Cortex of kidney (tissue), 1 donor: ENCODE measurements at places on chromosomes 4 and X.

DNA sequence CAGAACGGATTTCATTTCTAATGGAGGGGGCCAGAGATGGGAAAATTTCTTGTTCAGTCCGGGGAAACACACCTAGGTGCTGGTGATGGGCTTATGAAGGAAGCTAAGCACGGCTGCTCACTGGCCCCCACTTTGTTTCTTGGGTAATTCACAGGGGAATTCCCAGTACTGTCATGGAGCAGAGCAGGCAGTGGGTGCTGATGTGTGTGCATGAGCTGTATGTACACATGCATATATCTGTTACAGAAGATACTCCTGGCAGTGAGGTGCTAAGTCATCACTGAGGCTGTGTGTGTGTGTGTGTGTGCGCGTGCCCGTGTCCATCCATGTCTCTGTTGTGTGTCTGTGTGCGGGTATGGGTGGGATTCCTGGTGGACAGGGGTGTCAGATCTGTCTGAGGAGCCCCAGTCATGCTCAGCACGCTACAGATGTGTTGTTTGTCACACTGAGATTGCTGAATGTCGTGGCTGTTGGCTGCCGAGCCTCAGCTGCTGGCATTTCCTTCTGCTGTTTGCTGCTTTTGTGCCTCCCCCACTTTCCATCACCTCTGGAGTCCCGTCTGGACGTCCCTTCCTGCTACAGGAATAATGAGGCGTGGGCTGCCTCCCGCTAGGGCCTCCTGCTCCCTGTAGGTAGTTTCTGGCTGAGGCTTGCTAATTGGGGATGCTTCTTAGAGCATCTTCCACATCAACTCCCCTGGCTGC is 53.3 kb downstream of the JADE1 start:
- no peak for DNase-seq

DNA sequence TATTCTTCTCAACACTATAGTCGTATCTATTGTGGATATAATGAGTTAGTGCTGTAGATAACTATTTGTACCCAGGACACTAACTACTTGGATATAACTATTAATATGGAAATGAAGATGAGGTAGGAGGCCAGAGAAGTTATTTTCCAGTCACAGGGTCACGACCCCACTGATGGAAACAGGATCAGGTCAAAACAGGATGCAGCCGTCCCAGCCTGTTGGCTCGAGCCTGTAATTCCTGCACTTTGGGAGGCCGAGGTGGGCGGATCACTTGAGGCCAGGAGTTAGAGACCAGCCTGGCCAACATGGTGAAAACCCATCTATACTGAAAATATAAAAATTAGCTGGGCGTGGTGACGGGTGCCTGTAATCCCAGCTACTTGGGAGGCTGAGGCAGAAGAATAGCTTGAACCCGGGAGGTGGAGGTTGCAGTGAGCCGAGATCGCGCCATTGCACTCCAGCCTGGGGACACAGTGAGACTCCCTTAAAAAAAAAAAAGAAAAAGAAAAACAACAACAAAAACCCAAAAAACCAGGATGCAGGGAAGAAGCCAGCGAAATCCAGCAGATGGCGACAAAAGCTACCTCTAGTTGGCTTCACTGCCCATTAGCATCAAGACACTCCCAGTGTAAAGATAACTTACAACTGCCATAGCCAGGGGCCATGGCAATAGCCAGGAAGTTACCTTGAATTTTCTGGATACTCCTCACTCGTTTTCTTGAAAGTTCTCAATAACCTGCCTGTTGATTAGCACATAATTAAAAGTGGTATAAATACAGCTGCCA is 37.9 kb upstream of the NKAP start:
- DNase-seq, result no peak

GRCh38 chr4:156036496-156036895 is 82.8 kb upstream of the CTSO start:
- no peak for DNase-seq

- no peak for DNase-seq
Observed at GRCh38 chr4:113445286-113445685, 316.3 kb downstream of the CAMK2D start.

DNA sequence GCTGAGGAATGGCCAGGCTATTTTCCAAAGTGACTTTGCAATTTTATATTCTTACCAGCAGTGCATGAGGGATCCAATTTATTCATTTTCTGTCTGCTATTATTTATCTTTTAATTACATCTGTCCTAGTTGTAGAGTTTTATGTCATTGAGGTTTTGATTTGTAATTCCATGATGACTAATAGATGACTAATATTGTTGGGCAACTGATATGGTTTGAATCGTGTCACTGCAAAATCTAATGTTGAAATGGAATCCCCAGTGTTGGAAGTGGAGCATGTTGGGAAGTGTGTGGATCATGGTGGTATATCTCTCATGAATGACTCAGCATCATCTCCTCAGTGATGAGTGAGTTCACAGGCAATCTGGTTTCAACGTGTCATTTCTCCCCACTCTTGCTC is 201.5 kb downstream of the TBX22 start:
- DNase-seq, result no peak

- peak; percentile 6 for DNase-seq
Observed at GRCh38 chr4:155759372-155760252, 791 bp downstream of the GUCY1B1 start.

GRCh38 chr4:145554691-145555090 is 64.5 kb upstream of the MMAA start:
- no peak for DNase-seq

- no peak for DNase-seq
Observed at GRCh38 chrX:153821066-153821465, 9.3 kb downstream of the PDZD4 start.

DNA sequence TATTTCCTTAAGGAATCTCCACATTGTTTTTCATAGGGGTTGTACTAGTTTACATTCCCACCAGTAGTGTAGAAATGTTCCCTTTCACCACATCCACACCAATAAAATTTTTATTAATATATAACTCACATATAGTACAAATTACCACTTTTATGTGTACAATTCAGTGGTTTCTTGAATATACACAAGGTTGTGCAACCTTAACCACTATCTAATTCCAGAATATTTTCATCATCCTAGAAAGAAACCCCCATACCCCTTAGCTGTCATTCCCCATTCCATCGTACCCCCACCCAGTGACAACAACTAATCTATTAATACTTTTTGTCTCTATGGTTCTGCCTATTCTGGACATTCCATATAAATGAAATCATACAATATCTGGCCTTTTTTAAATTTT is 108.3 kb upstream of the USP9X start:
- DNase-seq, result no peak
